ENCODE measurements at places on chromosomes 1 and 21. TPM values are rescaled to one million over a fixed set of nuclear protein-coding genes. Genes with fewer than 3 reads are reported as not detected.
A peak's percentile ranks its signal among the peaks of the same experiment; 100 is the strongest.

The SRGAP2B gene
- total RNA-seq, result 69.6 TPM

The SGIP1 gene
- total RNA-seq, result 144 TPM

DNA sequence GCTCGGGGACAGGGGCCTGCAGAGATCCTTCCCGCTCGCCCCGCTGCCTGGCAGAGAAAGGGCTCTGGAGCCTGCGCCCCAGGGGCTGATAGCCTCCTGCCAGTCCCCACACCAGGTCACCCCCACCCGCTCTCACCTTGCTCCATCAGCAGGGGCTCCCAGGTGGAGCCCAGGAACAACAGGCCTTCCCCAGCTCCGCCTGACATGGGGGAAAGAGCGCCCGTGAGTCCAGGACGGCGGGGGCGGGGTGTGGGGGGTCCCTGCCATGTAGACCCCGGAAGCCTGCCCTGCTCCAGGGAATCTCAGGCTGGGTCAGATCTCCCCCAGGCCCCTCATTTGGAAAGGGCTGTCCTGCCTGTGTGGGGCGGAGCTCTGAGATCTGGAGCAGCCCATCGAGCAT is 166.5 kb downstream of the PRDM16 start:
- DNase-seq, result no peak

- no peak for DNase-seq
Measured at GRCh38 chr1:85984636-85985035, 171.9 kb downstream of the COL24A1 start.

DNA sequence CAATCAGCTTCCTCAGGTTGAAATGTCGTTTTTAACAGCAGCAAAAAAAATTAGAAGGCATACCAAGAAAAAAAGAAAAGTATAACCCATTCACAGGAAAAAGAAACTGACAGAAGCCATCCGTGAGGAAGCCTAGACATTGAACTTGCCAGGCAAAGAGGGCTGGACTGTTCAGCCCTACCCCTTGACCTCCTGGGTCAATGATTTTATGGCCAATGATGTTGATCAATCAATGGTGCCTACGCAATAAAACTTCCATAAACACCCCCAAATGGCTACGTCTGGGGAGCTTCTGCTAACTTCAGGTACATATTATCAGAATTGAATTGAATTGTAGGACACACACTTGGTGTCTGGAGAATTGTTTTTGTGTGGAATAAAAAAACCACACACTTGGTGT is 4.8 kb upstream of the PSEN2 start:
- no peak for DNase-seq

- no peak for DNase-seq
Measured at GRCh38 chr1:223717695-223718363, 5.5 kb downstream of the CAPN2 start.

DNA sequence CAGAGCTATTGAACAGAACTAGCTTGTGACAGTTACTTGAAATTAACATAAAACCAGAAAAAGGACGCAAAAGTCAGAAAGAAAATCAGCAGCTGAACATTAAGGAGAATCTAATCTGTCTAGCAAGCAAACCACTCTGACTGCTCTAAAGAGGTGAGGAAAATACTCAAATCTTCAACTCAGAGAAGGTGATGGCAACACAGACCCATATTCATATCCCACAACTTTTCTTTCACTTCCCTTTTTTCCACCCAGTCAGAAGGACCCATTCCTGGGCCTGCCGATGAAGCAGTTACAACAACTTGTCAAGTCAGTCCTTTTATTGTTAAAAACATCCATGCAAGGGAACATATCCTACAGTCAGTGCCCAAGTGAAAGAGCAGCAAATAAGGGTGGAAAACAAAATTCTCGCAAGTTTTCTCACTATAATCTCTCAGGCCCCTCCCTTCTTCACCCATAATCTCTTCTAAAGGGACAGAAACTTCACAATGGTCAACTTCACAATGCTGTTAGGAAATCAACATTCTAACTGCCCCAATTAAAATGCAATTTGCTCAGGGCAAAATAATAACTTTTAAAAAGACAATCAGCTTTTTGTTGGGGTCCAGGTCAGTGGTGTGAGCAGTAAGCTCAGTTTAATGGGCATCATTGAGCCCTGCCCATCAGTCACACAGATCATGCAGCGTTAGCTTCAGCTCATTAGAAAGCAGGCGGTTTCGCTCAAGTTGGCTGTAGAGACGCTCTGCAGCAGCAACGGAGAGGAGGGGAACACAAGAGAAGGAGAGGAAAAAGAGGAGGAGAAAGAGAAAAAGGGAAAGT is 3.6 kb upstream of the NUP210L start:
- no peak for DNase-seq

- DNase-seq, result no peak
Measured at GRCh38 chr1:191348328-191348727, 809.9 kb upstream of the RGS18 start.

GRCh38 chr21:19713313-19713712 is 1284.9 kb upstream of the NCAM2 start:
- no peak for DNase-seq

- DNase-seq, result peak; percentile 36
Measured at GRCh38 chr1:234368320-234369032, 4.8 kb upstream of the COA6 start.

GRCh38 chr1:242219298-242219901 is 220.5 kb upstream of the MAP1LC3C start:
- no peak for DNase-seq

GRCh38 chr21:31052489-31053142 is 14.3 kb upstream of the KRTAP19-8 start:
- DNase-seq, result no peak

DNA sequence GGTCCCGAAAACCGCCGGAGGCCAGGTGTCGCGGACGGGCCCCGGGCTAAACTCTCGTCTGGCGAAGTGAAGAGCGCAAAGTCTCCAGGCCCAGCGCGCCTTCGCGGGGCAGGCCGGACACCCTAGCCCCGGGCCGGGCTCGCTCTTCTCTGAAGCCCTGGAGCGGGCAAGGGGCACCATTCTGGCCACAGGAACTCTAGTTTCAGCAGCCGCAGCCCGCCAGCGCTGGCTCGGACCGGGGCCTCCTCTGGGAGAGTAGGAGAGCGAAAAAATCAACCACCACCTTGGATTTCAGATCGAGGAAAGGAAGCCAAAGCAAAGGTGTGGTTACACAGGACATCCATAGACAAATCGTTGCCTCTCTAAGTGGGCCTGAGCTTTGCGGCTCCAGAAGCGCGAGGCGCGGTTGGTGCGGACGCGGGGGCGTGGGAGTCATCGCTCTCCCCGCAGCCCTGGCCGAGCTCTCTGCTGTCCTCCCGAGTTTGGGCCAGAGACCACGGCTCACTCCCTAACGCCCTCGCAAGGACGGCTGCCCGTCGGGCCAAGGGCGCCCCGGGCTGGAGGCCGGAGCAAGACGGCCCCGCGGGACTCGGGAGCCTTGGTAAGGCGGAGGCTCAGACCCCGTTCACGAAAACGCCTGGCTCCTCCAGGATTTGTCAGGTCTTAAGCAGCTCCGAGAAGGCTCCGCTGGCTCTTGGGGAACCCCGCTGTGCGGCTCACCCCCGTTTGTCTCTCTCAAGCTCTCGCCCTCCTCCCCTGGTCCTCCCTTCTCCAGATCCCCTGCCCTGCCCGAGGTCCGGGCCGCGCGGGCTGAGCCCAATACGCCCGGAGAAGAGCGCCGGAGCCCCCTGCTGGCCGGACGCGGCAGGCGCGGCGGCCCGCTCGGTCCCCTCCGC is 132.9 kb upstream of the DPYD start:
- DNase-seq, result peak; percentile 39
